H9 (cell line): ENCODE measurements at places on chromosomes 1 and 21.

GRCh38 chr21:42107177-42107880, 36.2 kb downstream of the UMODL1 start:
- H3K4me3 ChIP-seq: no peak overlapping the region
- H3K27ac ChIP-seq: no peak overlapping the region
- DNase-seq: peak; percentile 56

DNA sequence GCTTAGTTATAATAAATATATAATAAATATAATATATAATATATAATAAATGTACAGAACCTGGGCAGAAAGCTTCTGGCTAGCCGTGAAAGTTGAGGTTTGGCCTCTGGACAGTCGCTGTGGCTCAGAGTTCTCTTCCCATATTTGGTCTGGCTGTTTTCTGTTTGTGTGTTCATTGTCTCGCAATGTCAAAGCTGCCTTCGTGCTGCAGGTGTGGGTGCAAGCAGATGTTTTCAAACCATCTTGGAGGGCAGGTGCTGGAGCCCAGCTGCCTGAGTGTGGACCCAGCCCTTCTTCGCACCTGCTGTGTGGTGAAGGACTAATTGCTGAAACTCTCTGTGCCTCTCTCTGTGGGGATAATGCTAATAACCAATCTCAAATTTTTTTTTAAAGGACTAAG, 3.6 kb upstream of the CSTB start:
- DNase-seq: no peak
- no peak overlapping the region; the same call in 2 of the 3 replicates for H3K4me3 ChIP-seq
- peaks cover 3% of the 10 kb centered on the region; the same call in 1 of the 2 replicates for H3K4me1 ChIP-seq
- H3K27ac ChIP-seq: no peak overlapping the region

DNA sequence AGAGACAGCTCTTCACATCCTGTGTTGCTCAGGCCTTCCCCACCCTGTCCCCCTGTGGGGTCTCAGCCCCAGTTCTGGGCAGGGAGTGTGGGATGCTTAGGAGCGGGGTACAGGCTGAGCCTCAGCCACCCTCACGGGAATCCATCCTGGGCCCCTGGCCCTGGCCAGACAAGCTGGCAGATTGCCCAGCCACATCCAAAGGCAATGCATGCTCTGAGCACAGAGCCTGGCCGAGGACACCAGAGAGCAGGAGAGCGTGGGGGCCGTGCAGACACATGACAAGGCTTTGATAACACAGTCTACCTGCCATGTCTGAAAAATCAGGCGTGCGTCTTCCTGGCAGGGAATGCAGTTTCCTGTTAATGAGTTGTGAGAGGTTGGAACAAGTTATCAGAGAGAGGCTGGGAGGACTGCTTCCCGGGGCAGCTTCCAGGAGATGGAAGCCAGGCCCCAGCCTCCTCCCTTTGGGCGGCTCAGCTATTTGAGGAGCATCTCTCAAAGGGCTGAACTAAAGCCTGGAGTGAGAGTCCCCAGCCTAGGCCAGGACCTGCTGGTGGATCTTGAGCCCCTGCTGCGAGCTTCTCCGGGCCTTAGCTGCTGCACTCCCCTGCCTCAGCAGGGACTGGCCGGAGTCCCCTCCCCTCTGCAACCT, 72.2 kb upstream of the SELENON start:
- H3K27me3 ChIP-seq: no peaks in the 10 kb centered on the region
- H3K36me3 ChIP-seq: no peaks in the 10 kb centered on the region
- peaks cover 3% of the 10 kb centered on the region; the same call in 1 of the 2 replicates for H3K4me1 ChIP-seq
- no peak overlapping the region for H3K27ac ChIP-seq
- H3K4me3 ChIP-seq: no peak overlapping the region

- 0 out of 2 replicates have a peak, but pooled peaks cover 2% of the 10 kb centered on the region for H3K4me1 ChIP-seq
- no peaks in the 10 kb centered on the region for H3K27me3 ChIP-seq
- peaks cover 18% of the 10 kb centered on the region; the same call in 2 of the 3 replicates for H3K36me3 ChIP-seq
- H3K27ac ChIP-seq: no peak overlapping the region
- DNase-seq: no peak
These were observed 55.7 kb upstream of the UBE2U start for GRCh38 chr1:64147759-64148158.

DNA sequence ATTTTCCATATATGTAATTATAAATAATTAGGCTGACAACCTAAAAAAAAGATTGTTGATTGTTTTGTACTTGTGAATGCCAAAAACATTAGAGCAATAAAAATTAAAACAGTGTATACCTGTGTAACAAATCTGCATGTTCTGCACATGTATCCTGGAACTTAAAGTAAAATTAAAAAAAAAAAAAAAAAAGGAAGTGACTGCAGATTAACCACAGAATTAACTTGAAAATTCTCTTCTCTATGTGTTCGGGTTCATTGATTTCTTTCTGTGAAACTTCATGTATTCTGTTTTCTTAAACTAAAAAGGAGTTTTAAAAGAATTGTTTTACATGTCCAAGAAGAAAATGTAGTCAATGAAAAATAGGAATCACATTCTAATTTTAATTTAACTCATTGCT, 95.7 kb downstream of the FASLG start:
- H3K27ac ChIP-seq: no peak overlapping the region
- no peaks in the 10 kb centered on the region for H3K36me3 ChIP-seq
- no peaks in the 10 kb centered on the region for H3K4me1 ChIP-seq
- no peaks in the 10 kb centered on the region for H3K27me3 ChIP-seq
- H3K4me3 ChIP-seq: no peak overlapping the region

GRCh38 chr21:46213620-46214286, 14.8 kb downstream of the LSS start:
- no peak overlapping the region for H3K4me3 ChIP-seq
- H3K4me1 ChIP-seq: no peaks in the 10 kb centered on the region
- H3K27ac ChIP-seq: no peak overlapping the region

DNA sequence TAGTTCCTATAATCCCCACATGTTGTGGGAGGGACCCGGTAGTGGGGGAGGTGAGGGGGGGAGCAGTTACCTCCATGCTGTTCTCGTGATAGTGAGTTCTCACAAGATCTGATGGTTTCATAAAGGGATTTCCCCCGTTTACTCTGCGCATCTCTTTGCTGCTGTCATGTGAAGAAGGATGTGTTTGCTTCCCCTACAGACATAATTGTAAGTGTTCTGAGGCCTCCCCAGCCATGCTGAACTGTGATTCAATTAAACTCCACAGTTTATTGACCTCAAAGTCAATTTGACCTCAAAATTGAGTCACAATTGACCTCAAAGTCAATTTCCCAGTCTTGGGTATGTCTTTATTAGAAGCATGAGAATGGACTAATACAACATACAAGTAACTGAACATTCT, 19.7 kb downstream of the DPH5 start:
- H3K4me1 ChIP-seq: no peaks in the 10 kb centered on the region
- no peak overlapping the region for H3K4me3 ChIP-seq
- peaks cover 16% of the 10 kb centered on the region for H3K36me3 ChIP-seq
- no peak overlapping the region for H3K27ac ChIP-seq
- no peaks in the 10 kb centered on the region for H3K27me3 ChIP-seq

DNA sequence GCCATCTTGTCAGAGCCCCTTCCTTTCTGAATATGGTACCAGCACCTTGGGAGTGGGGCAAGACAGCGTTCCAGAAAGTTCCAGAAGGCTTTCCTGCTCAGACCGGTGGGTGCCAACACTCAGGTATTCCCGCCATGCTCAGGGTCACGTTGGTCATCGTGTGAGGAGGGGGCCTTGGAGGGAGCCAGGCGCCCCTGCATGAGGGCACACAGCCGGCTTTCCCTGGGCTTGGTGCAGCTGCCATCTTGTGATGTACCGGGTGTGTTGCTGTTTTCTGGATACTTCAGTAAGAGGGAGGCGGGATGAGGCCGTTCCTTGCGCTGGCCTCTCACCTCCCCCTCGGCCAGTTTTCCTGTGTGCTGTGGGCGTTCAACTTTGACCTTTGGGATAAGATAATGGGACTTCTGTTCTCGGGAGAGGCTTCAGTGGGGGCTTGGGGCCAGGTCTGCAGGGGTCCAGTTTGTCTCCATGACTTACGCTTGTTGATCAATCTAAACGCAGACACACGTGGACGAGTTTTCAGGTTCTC, 69.7 kb downstream of the PRDM16 start:
- no peaks in the 10 kb centered on the region for H3K36me3 ChIP-seq
- no peaks in the 10 kb centered on the region for H3K27me3 ChIP-seq
- no peak overlapping the region; the same call in 2 of the 3 replicates for H3K4me3 ChIP-seq
- H3K27ac ChIP-seq: no peak overlapping the region
- no peak for DNase-seq

GRCh38 chr1:209723756-209724693, 19.4 kb downstream of the HSD11B1 start:
- no peak overlapping the region for H3K4me3 ChIP-seq
- DNase-seq: no peak
- no peaks in the 10 kb centered on the region for H3K27me3 ChIP-seq
- no peaks in the 10 kb centered on the region for H3K36me3 ChIP-seq

DNA sequence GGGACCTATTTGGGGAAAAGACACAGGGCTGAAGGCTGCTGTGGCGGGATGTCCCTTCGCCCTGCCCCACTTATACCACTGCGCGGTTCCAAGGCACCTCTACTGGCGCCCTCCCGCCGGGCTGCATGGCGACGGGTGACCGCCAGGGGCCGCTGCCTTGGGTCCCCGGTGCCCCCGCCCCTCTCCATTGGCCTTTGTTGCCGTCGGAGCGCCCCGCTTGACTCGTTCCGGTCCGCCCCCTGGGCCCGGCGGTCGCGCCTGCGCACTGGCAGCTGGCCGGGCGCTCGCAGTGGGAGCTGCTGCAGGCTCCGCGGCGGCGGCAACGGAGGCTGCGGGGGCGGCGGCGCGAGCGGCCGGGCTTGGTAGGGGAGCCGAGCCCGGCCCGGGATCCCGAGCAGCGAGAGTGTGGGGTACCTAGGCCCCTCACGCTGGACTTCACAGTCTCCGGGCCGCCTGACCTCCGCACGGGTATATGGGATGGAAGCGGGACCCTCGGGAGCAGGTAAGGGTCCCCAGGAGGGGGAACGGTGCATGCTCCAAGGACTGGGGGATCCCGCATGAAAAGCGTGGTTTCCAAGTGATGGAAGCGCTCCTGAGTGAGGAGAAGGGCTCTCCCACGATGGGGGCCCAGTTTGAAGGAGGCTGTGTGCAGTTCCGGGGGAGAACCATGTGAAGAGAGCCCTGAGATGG, at the start of gene AGO1:
Gene AGO1, plus strand, starts transcription at position 265 of the 690 bp plus-strand sequence. Its CDS starts 213 bp downstream, at position 478.
- H3K27me3 ChIP-seq: no peaks in the 10 kb centered on the region
- DNase-seq: peak; percentile 95
- no peak within 1 kb of the TSS for H3K27ac ChIP-seq

DNA sequence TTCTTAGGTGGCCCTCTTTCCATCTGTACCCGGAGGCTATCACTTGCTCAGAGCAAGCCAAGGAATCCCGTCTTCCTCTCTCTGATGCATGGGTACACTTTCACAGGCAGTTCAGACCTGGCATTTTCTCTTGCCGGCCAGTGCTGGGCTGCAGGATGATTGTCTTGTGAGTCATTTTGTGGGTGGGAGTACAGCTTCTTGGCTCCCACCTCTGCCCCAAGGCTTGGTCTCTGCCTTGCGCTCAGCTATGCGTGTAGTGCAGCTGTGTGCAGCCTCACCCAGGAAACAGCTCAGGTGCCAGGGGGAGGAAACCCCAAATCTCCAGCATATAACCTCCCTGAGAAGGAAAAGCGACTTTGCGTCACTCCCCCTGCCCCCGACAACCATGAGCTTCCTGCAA, 3.9 kb upstream of the AJAP1 start:
- H3K36me3 ChIP-seq: no peaks in the 10 kb centered on the region
- H3K4me3 ChIP-seq: no peak overlapping the region; the same call in 1 of the 2 replicates

DNA sequence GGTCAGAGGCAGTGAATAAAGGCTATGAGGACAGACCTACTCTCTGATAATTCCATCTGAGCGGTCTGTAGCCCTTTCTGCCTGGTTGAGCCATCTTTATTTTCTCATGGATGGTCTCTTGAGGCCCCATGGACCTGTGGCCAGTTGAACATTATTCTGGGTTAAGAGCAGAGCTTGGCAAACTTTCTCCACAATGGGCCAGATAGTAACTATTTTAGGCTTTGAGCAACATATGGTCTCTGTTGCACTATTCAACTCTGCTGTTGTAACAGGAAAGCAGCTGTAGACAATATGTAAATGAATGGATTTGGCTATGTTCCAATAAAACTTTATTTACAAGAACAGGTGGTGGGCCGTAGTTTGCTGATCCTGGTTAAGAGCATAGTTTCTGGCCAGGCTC, 62.7 kb downstream of the KAZN start:
- no peaks in the 10 kb centered on the region for H3K4me1 ChIP-seq
- no peaks in the 10 kb centered on the region for H3K36me3 ChIP-seq
- DNase-seq: no peak

DNA sequence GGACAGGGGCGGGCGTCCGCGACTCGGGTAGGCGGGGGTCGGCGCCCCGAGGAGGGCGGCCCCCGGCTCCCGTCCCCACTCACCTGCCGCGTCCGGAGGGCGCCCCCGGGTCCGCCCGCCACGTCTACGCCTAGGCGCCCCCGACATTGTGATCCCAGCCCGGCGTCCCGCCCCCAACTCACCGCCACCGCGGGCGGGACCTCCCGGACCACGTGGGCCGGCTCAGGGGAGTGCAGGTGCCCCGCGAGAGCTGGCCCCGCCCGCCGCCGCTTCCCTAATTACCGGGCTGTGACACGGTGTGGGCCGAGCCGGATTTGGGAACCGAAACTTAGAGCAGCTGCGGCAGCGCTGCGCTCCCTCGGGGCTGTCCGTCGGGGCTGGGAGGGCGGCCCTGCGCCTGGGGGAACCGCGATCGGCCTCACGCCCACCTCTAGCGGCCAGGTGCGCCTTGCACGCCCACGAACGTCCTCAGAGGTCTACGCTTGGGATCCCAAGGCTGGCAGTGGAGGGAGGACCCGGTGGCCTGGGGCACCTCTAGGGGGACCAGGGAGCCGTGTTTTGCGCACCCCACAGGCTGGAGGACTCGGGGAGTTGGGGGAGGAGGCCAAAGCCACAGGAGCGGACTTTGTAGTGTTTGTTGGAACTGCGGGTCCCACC, 521 bp upstream of the NADK start:
- no peaks in the 10 kb centered on the region for H3K27me3 ChIP-seq
- H3K4me3 ChIP-seq: peak overlapping the region; percentile 79
- DNase-seq: peak; percentile 89

- no peaks in the 10 kb centered on the region for H3K36me3 ChIP-seq
- H3K4me3 ChIP-seq: no peak overlapping the region
- no peaks in the 10 kb centered on the region; the same call in 1 of the 2 replicates for H3K4me1 ChIP-seq
- no peak overlapping the region for H3K27ac ChIP-seq
These were observed 37.6 kb upstream of the RAP1A start for GRCh38 chr1:111582016-111582415.

GRCh38 chr1:15178571-15179484, 25.3 kb downstream of the TMEM51 start:
- DNase-seq: no peak
- H3K27ac ChIP-seq: peak overlapping the region; percentile 11
- peaks cover 2% of the 10 kb centered on the region; the same call in 1 of the 2 replicates for H3K4me1 ChIP-seq
- H3K27me3 ChIP-seq: no peaks in the 10 kb centered on the region
- no peak overlapping the region for H3K4me3 ChIP-seq

- DNase-seq: no peak
- H3K27ac ChIP-seq: no peak overlapping the region
- H3K27me3 ChIP-seq: no peaks in the 10 kb centered on the region
- no peak overlapping the region for H3K4me3 ChIP-seq
These were observed 105.1 kb downstream of the BEND5 start for GRCh38 chr1:48671578-48671977.

GRCh38 chr1:50703240-50703639, 256.8 kb downstream of the FAF1 start:
- no peak for DNase-seq
- H3K36me3 ChIP-seq: no peaks in the 10 kb centered on the region
- H3K27me3 ChIP-seq: no peaks in the 10 kb centered on the region
- no peak overlapping the region for H3K4me3 ChIP-seq

- H3K4me3 ChIP-seq: peak overlapping the region; percentile 61; the same call in 2 of the 3 replicates
- no peaks in the 10 kb centered on the region for H3K4me1 ChIP-seq
- peak; percentile 73 for DNase-seq
- no peaks in the 10 kb centered on the region for H3K36me3 ChIP-seq
These were observed 104.1 kb upstream of the TMPRSS2 start for GRCh38 chr21:41611966-41612606.
